Urinary bladder (tissue), 4 donors: ENCODE measurements at places on chromosomes 5 and 9. TPM values are rescaled to one million over a fixed set of nuclear protein-coding genes. Genes with fewer than 3 reads are reported as not detected.

DNA sequence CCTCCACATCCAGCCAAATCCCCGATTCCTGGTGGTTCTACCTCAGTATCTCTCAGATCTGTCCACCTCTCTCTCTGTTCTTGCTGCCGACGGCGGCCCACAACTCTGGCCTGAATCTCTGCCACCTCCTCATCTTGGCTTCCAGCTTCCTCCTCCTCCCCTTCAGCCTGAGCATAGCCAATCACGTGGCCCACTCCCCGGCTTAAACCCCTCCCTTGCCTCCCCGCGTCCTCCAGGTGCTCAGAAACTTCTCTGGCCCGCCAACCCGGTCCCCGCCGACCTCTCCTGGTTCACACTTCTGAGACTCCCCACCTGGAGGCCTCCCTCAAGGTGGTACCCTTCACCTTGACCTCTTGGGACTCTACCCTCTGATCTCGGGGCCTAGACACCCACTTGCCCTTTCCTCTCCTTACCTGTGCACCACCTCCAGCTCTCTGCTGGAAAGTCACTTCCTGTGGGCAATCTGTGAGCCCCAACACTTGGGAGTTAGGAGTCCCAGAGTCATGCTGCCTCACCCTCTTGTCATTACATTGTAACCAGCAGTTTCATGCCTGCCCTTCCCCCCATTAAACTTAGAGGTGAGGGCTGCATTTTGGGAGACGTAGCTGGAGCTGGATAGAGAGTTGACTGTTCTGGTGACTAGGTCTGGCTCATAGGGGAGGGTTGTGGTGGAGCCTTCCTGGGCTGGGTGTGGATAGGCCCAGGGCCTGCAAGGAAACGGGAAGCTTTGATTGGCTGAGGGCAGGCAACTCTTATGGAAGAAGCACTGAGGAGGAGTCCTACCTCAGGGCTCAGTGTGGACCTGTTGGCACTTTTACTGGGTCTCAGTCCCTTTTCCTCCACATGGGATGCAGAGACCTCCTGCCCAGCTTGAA is 4.5 kb upstream of the SET start:
- DNase-seq, result peak; percentile 72

DNA sequence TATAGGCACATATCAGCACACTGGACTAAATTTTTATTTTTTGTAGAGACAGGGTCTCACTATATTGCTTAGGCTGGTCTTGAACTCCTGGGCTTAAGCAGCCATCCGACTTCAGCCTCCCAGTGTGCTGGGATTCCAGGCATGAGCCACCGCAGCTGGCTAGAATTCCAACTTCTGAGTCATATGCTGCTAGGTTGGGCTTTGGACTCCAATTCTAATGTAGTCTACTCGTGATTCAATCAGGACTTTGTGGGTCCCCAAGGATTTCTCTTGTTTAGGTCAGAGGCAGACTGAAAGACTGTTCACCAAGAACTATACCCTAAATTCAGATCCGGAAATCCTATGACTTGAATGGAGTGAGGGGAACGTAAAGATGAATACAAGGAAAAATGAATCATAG is 68.2 kb upstream of the CHD1 start:
- DNase-seq, result no peak

DNA sequence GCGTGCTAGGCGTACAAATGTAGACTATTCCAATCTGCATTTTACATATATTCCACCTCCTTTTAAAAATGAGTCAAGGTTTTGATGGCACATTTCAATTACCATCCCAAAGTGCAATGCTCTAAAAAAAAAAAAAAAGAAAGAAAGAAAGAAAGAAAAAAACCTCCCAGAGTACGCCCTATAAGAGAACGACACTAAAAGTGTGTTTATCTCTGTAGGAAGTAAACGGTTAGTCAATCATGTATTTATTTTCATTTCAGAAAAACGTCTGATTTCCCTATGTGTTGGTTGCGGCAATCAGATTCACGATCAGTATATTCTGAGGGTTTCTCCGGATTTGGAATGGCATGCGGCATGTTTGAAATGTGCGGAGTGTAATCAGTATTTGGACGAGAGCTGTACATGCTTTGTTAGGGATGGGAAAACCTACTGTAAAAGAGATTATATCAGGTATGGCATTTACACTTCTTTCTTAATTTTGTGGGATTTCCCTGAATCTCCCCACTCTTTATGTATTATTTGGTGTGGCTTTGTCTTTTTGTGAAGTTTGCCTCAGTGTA is 1.1 kb downstream of the ISL1 start:
- no peak for DNase-seq

- no peak for DNase-seq
Measured at GRCh38 chr5:135100431-135100830, 66.4 kb upstream of the PITX1 start.

- peak; percentile 67 for DNase-seq
Measured at GRCh38 chr9:135085830-135086546, 1.5 kb upstream of the OLFM1 start.

GRCh38 chr5:144468571-144468970 is 297.9 kb downstream of the KCTD16 start:
- no peak for DNase-seq

DNA sequence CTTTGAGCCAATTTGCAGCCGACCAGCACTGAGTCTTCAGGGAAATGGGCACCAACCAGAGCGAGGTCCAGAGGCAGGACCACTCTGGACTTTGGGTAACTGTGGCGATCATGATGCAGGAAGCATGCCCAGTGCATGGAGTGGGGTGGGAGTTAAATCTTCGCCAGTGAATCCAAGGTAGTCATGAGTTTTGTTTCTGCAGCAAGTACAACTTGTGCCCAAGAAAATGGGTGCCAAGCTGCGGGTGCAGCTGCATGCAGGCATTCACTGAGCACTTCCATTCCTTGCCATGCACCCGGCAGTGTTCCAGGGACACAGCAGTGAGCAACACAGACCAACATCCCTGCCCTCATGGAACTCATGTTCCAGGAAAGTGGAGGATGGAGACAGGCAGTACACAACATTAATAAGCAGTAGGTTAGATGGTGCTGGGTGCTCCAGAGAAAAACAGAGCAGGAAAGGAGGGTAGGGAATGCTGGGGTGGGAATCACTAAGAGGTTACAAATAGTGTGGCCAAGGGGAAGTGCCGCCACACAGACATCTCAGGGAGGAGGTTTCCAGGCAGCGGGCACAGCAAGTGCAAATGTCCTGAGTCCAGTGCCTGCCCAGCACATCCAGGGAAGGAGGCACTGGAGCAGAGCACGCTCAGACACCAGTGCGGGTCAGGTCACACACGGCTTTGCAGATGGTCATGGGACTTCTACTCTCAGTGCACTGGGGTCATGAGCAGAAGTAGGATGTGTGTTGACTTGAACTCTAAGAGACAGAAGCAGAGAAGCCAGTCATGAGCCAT is 48.2 kb upstream of the LMX1B start:
- no peak for DNase-seq

The GRM6 gene
- not detected for total RNA-seq

The PCDHA10 gene
- total RNA-seq, result 1.1 TPM

The ASTN2 gene
- total RNA-seq, result 10.2 TPM

The SNAPC3 gene
- 76.8 TPM for total RNA-seq

The FGF1 gene
- total RNA-seq, result 5.1 TPM
